ENCODE measurements at places on chromosomes 16 and 17.

DNA sequence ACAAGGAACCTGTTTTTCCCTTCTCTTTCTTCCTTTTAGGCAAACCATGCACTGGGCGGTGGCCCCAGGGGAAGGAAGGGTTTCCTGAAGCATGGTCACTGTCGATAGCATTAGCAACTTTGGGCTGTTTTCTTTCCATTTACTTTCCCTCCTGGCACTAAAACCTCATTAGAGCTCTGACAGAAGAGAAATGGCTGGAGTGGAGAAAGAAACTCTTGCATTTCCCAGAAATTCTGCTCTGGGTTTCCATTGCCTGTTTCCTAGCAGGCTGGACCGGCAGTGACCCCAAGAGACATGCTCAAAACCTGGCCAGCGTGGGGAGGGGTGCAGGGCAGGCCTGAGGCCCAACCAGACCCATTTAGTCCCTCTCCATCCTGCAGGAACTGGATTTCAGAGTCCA lies 230.7 kb upstream of the CCL2 start:
- DNase-seq, result no peak

- DNase-seq, result no peak
Measured at GRCh38 chr16:89361751-89362539, 128.4 kb downstream of the ANKRD11 start.

DNA sequence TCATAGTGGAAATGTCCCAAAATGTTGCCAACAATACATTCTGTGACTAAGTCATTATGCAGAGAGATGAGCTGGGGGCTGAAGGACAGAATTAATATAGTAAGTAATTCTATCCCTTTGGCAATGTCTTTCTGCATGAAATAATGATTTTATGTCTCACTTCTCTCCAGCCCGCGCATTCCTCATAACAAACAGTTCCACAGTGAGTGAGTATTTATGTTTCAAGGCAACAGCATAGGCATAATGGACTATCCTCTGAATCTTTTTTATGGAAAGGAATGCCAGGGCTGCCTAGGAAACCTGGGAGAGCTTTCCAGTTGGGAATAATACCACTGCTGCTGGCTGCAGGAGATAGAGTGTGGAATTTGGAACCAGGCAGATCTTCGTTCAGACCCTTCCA lies 477.7 kb downstream of the HS3ST4 start:
- no peak for DNase-seq

GRCh38 chr17:13671771-13672170 lies 70.0 kb upstream of the HS3ST3A1 start:
- DNase-seq, result peak; percentile 92

- DNase-seq, result no peak
Measured at GRCh38 chr16:58230259-58230658, 32.4 kb upstream of the CSNK2A2 start.

- no peak for DNase-seq
Measured at GRCh38 chr17:12691173-12691572, 25.5 kb downstream of the MYOCD start.

- no peak for DNase-seq
Measured at GRCh38 chr17:65011047-65011446, 45.5 kb downstream of the GNA13 start.

- DNase-seq, result no peak
Measured at GRCh38 chr17:64008830-64009229, 10.7 kb downstream of the PRR29 start.

DNA sequence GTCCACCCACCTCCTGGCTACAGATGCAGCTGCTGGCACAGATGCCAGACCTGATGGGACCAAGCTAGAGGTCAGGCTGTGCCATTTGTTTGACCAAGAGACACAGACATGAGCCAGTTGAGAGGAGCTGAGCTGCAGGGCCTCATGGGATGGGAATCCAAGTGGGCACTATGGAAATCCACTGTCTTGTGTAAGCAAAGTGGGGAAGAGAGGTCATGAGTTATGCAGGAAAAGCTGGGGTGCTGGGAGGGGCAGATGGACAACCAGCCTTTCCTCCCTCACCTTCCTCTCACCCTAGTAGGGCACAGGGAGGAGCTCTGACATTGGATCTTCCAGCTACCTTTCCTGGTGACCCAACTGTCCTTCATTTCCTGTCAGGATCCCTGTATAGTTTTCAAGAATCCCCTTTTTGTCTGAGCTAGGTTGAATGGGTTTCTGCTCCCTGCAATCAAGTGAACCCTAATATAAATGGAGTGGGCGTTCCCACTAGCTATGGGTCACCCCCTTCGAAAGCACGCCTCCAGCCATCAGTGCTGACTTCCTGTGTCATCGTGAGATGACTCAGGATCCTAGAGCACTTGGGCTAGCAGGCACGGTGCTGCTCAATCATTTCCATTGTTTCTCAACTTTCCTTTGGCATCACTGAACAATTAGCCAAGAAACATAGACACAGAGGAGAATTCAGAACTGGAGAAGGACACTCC lies 13.6 kb downstream of the ATPAF2 start:
- no peak for DNase-seq

DNA sequence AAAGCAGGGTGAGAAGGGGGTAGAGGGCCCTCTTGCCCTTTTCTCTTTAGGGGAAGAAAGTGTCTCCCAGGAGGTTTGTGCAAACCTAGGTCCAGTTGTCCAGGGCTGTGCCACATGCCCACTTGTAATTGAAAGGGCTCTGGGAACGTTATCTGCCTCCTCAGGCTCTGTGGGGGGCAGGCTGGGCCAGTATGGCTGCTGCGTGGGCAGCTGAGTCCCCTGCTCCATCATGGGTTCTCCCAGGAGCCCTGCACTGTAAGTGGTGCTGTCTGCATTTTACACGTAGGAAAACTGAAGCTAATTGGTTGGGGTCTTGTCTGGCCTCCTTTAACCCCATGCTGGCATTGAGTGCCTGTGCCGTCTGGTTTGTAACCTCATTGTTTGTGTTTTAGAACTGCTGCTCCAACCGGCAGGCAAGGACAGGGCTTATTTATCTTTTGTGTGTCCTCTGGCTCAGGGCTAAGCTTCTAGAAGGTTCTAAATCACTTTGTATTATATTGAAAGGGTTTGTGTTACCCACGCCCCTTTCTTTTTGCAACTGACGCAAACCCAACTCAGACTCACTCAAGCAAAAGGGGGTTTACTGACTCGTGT lies 117.7 kb upstream of the CIBAR2 start:
- no peak for DNase-seq

DNA sequence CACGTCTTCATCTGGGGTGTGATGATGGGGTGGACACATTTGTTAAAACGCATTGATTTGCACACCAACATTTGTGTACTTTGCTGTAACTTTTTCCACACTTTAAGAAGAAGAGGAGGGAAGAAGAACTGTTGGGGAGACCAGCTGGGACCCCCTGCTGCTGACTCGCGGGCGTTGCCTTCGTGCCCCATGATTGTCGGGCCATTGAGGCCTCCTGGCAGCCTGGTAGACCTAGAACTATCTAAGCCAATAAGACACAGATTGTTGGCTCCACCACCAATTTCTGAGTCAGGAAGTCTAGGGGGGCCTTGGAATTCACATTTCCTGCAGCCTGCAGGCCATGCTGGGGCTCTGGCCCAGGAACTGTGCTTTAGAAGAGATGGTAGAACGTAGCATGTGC lies 105.5 kb downstream of the TNFRSF13B start:
- DNase-seq, result no peak

DNA sequence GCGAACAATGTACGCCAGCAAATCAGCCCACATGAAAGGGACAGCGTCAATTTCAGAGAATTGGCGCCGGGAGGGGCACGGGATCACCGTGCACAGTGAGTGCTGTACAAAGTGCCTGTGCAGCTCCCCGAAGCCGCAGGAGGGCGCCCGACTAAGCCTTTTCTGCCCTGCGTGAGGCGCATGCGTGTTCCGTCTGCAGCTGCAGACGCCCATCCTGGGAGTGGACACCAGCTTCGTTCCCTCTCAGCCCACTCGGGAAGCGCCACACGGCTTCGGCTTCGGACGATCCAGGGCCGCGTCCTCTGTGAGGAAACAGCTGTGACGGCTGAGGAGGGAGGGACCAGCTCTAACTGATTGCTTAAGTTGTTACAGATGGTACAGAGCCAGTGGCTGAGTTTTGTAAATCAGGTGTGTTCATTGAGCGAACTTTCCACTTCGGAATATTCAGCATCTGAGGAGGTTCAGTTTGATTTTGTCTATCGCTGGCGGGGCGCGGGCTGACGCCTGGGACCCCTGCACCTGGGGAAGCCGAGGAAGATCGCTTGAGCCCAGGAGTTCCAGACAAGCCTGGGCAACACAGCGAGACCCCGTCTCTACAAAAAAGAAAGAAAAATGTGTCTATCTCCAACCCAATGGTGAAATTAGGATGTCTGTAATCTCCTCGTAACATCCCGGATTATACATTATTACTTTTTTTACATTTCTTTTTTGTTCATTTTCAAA lies 15.4 kb upstream of the ZNF287 start:
- peak; percentile 11 for DNase-seq

DNA sequence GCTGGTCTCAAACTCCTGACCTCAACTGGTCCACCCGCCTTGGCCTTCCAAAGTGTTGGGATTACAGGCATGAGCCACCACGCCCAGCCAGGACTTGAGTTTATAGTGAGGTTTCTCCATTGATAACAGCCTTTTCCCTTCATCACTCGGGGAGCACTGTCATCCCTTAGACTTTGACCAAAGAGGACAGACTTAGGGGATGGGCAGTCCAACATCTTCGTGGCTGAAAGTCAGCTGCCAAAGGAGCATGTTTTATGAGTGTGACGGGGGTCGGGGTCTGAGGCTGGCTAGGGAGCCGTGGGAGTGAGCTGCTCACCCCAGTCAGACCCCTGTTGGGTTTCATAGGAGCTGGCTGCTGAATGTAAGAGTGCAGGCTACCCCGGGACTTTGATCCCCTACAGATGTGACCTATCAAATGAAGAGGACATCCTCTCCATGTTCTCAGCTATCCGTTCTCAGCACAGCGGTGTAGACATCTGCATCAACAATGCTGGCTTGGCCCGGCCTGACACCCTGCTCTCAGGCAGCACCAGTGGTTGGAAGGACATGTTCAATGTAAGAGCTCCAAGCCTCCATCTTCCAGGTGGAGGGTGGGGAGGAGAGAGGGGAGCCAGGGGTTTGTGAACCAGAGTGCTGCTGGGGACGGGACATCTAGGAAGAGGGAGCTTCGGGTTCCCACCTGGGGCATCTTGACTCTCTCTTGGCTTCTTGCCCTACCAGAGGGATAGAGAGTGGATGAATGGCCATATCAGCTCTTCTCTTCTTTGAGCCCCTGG lies 3.1 kb downstream of the DHRS11 start:
- DNase-seq, result no peak

DNA sequence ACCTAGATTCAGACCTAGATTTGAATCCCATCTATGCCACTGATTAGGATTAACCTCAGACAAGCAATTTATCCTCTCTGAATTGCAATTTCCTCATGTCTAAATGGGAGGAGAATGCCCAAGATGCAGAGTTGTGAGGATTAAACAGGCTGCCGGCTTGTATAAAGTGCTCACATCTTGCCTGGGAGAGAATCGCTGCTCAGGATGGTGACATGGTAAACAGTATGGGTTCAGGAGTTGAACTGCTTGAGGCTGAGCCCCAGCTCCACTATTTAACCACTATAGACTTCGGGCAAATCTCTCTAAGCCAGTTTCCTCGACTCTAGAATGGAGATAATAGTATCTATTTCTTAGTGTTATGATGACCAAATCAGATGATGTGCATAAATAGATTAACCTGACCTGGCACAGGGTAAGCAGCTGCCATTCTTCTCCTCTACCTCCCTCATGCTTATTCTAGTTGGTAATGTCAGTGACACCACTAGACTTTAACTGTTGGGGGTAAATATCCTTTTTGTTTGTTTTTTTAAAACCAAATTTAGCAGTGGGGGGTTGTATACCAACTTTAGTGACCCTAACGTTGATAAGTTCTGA lies 732 bp upstream of the RPL27 start:
- no peak for DNase-seq

GRCh38 chr16:35200662-35201061 lies 1741.2 kb downstream of the TP53TG3F start:
- no peak for DNase-seq

DNA sequence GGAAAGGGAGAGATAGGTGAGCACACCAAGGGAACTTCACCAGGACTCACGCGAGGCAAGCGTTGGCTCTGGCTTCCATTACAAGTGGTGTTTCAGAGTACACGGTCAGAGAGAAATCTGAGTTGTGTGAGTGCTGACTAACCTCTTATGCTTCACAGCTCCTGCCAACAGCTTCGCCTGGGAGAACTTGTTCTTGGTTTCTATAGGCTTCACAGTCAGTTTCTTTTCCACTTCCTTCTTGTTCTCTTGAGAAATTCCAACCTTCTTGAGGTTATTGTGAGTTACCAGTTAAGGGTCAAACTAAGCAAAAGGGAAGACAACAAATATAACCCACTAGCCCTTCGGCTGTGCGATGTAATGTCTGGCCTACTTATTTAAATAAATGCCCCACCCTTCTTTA lies 18.9 kb downstream of the PSME3IP1 start:
- no peak for DNase-seq

GRCh38 chr16:4365014-4365406 lies 6.6 kb upstream of the VASN start:
- no peak for DNase-seq

DNA sequence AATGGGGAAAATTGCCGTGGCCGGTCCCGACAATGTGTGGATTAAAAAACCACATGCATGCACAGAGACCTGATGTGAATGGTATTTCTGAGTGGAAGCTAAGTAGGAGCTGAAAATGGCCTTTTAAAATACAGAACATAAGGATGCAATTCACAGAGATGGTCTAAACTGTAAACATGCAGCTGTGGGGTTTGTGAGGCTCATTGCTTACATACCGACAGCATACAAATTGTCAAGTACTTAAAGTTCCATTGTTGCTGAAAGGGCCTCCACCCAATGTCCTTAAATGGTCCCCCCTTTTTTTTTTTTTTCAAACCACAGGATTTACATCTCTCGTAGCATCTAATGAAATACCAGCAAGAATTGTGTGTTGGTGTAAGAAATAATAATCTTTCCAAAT lies 523.2 kb downstream of the MAF start:
- no peak for DNase-seq

- DNase-seq, result no peak
Measured at GRCh38 chr17:60395508-60396065, 3.7 kb upstream of the USP32 start.

DNA sequence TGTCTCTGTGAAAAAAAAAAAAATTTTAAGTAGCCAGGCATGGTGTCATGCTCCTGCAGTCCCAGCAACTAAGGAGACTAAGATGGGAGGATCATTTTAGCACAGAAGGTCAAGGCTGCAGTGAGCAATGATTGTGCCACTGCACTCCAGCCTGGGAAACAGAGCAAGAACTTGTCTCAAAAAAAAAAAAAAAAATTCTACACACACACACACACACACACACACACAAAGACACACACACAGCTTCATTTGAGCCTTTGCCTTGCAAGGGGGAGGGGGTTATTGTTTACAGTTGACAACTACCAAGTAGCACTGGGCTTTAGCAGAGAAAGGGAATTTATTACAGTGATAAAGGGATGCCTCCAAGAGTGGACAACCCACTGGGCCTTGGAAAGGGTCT lies 4.9 kb upstream of the POLR3E start:
- DNase-seq, result no peak

DNA sequence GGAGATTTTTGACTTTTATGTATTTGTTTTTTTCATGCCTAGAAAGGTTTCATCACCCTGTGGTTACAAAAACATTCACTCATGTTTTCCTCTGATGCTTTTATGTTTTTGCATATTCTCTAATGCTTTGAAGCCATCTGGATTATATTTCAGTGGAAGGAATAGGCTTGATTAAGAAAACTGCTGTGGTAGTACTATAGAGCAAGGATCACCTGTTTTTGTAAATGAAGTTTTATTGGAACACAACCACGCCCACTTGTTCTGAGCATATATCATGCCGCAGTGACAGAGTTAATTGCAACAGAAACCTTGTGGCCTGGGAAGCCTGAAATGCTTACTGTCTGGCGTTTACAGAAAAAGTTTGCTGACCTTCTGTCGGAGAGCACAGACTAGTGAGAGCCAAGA lies 11.5 kb downstream of the COX10 start:
- no peak for DNase-seq

- DNase-seq, result no peak
Measured at GRCh38 chr17:65559804-65560627, 1.4 kb downstream of the AXIN2 start.

Data from NCI-H226 (cell line).